ENCODE measurements at places on chromosomes 4 and X.

GRCh38 chr4:158170691-158171561 lies 1.9 kb downstream of the GASK1B start:
- peak; percentile 54 for DNase-seq

DNA sequence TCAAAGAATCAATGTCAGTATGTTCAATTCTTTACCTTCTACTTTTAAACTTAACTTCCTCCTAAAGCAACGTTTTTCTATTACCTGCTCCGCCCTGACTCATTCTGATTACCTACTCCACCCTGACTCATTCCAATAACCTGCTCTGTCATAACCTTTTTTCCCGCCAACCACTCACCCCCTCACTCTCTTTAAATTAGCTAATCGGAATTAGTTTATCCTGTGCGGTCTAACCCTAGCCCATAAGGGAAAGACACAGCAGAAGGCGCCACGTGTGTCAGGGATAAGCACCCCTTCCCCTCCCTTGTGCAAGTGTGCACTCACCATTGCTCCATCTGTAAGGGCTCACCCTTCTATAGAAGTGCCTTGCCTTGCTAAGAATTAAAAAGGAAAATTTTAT lies 64.4 kb downstream of the EIF4E start:
- DNase-seq, result no peak

- no peak for DNase-seq
These were observed 126.0 kb downstream of the GRIA3 start for GRCh38 chrX:123310112-123310511.

- no peak for DNase-seq
These were observed 305.7 kb downstream of the ARHGAP24 start for GRCh38 chr4:85780664-85781063.

DNA sequence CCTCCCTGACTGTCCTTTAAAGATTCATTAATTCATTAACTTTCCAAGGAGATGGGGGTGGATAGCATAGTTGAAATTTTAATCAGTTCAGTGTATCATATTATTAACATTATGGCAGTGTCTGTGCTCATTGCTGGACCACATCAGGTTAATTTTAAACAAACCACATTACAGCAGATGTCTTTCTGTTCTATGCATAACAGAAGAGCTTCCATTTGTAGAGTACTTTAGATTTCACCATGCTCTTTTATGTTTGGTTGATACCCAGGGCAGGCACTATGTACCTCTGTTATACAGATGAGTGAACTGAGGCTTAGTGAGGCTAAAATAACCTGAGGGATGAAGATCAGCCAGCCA lies 41.1 kb downstream of the AFF2 start:
- no peak for DNase-seq

DNA sequence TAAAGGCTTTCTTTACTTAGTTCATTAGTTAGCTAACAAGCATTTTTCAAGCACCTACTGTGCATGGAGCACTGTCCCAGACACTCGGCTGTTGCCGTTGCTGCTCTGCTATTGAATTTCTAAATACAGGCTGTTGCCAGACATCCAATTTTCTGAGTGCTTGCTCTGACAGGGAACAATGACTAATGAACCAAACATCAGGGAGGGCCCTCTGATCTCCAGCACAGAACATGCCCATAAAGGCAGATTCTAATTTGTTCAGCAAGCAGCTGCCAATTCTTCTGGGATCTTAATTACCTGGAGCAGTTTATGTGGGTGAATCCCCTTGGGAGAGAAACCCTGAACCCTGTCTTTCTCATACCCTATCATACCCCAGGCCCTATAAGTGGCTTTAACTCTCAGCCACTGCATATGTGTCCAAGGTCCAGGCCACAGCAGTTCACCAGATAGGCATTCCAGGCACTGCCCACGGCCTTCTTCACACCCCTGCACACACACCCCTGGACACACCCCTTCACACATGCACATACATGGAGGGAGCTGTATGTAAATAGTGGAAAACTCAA lies 27.9 kb downstream of the TSC22D3 start:
- DNase-seq, result no peak

DNA sequence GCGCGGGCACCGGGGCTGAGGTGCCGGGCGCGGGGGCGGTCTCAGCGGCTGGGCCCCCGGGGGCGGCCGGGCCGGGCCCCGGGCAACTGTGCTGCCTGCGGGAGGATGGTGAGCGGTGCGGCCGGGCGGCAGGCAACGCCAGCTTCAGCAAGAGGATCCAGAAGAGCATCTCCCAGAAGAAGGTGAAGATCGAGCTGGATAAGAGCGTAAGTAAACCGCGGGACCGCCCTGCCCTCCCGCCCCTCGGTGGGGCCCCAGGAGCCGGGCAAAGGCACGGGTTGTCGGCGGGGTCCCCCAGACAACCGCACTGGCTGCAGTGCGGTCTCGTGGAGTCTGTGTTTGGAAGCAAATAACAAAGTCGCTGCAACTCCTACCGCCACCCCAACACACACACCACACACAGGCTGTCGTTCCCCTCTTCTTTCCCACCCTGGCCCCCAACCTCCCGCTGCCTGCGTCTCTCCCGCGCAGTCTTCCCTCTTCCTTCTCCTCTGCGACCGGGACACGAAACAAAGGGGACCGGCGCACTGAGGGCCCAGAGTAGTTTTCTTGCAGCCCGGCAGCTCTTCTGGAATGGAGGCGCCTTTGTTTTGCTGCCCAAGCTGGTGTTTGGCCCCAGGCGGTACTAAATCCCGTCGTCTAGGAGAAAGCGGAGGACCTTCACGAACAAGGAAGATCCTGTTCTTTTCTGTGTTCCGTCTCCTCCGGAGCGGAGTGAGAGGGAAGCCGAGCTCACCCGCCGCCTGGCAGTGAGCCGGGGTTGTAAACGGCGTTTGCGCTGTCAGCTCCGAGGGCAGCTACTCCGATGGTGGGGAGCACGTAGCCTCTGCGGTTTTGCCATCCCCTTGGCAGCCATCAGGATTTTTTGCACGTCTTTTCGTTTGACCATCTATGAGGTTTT lies 788 bp downstream of the SAP30 start:
- peak; percentile 89 for DNase-seq

GRCh38 chr4:68905939-68906779 lies 45.4 kb downstream of the UGT2A3 start:
- peak; percentile 48 for DNase-seq

DNA sequence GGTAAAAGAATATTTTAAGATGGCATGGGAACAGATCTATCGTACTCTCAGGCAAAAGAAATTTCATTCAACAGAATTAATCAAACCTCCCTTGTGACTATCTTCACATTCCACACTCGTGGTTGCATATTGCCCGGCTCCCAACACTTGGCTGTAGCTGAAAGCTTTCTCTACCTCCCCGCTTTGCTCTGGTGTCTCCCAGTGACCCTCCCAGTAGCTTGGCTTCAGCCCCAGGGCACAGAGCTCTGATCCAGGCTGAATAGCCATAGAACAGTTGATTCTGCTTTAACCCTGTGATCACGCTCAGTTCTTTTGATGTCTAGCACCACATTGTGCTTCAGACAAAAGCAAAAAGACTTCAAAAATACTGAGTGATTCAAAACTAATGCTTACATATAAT lies 24.6 kb downstream of the SLC7A11 start:
- DNase-seq, result no peak

- DNase-seq, result no peak
These were observed 42.4 kb upstream of the MYOZ2 start for GRCh38 chr4:119093042-119093827.

GRCh38 chr4:38574559-38575333 lies 89.3 kb upstream of the KLF3 start:
- DNase-seq, result no peak

GRCh38 chr4:110108422-110108821 lies 90.0 kb downstream of the ELOVL6 start:
- no peak for DNase-seq

- DNase-seq, result no peak
These were observed 293.2 kb downstream of the UNC5C start for GRCh38 chr4:95255396-95256107.

DNA sequence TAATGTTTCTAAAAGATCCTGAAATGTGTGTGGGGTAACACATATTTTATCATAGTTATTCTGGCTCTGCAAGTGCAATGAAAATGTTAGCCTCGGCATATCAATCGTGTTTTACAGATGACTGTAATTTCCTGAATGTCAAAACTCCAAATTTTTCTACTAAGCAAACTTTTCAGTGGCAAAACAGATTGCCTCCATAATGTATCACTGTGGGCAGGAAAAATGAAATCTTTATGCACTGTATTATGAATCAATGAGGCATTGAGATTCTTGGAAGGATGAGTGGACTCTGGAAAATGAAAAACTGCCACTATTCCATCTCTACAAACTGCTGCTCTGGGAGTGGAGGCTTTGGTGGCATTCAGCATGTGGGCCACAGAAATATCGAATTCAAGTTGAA lies 160.1 kb upstream of the MBNL3 start:
- DNase-seq, result no peak

- DNase-seq, result peak; percentile 42
These were observed 15.1 kb downstream of the ATP5ME start for GRCh38 chr4:658681-659667.

DNA sequence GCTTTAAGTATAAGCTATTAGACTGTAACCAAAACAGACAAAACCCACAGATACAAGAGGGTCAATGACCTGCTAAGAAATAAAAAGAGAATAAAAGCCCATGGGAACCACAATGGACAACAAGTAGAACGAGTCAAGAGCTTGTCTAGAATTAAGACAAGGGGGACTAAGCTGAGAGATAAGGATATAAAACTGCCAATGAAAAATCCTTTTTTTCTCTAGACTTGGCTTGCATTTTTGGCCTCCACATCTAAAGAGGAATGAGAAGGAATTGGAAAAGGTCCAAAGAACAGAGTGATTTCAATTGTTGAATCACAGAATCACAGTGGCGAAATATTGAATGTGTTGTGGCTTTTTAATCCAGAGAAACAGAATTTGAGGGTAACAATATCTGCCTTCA lies 135.7 kb downstream of the QDPR start:
- DNase-seq, result no peak

- DNase-seq, result no peak
These were observed 13.1 kb upstream of the FAM13A start for GRCh38 chr4:89070041-89070440.

DNA sequence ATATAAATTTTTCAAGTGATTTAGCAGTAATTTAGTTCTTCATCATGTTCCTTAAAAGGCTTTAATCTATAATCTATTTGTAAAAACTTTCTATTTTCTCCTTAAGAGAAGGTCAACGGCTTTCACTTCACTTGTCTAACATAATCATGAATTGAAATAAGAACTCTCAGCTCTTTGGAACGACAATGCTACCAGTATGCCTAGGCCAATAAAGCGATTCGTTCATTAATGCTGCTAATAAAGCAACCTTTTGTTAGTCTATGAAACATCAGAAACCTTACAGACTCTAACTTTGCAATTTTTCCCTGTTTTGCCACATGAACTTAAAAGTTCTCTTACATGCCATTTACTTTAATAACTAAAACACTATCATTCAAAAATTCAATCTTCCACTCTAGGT lies 47.6 kb downstream of the FBXW7 start:
- DNase-seq, result no peak

DNA sequence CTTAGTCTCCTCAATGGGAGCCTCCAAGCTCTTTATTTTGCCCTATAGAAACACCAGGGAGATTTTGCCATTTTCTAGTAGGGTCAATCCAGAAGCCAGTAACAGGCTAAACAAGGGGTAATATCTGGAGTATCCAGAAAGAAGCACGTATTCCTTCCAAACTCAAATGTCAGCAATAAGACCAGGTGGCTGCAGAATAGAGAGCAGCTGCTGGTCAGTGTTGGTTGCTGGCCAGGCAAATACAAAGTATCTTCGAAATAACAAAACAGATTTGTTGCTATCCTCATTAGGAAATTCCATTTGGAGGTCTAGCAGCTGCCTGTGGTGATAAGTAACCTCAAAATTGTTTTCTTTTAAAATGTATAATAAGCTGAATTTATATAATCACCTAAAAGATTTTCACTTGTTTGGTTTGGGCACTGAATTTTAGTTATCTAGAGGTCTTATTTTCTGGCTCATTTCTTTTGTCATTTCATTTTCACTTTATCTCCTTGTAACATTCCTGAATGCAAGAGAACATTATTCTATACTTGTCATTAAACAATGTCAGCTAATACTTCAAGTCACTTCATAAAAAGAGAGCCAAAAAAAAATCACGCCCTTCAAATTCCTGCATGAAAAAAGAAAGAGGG lies 320.6 kb downstream of the DTHD1 start:
- DNase-seq, result no peak

DNA sequence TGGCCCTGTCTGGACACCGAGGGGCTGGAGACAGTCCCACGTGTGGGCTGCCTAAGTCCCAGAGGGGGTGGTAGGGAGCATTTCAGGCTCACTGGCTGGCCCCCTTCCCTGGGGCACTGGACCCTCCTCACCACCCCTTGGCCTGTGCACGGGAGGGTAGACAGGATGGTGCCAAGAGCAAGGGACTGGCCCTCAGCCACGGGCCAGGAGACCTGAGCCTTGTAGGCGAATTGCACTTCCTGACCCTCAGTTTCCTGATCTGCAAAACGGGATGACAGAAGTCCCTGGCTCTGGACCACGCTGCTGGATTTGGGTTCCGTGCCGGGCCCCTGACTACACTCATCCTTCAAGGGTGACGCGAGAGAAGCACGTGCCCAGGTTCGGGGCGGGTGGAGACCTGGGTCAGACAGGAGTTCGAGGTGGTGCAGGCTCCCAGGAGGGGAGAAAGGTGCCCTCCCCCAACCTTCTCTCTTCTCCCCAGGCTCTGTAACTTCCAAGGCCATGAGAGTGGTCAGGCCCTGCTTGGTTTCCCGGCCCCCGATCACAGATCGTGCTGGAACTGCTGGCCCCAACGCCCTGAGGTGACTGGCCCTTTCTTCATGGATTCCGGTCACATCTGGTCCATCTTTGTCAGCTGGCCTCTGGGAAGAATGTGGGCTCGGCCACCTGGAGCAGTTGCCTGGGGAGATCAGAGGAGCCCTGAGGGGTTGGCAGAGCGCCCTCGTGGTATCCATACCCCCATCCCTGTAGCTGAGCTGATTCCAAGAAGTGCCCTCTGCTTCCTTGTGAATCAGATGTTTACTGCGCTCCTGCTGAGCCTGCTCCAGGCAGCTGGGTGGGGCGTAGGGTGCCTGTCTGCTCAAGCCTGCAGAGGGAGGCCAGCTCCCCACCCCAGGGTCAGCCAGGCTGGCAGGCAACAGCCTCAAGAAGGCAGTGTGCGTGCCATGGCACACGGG lies 3.3 kb downstream of the SH3BP2 start:
- DNase-seq, result peak; percentile 42

GRCh38 chr4:11537846-11538245 lies 109.2 kb upstream of the HS3ST1 start:
- DNase-seq, result no peak

DNA sequence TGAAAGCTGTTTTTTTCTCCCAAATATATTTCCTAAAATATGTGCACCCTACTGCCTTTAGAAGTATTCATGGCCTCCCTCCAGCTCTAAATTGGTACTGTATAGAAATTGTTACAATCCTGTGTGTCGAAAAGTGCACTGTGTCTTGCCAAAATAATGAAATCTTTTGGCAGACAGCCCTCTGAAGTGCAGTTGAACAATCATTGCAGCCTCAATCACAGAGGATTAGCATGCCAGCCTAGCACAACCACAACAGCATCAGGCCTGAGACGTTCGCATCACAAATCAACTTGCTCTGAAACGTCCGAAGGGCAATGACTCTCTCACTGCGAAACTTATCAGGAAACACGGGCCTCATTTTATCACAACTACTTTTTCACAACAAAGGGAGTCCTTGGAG lies 99.0 kb downstream of the ANOS1 start:
- DNase-seq, result no peak

GRCh38 chrX:124462931-124463330 lies 116.6 kb downstream of the SH2D1A start:
- no peak for DNase-seq

- no peak for DNase-seq
These were observed 19.6 kb upstream of the PRKX start for GRCh38 chrX:3733043-3733430.

GRCh38 chr4:101191302-101192098 lies 155.8 kb downstream of the PPP3CA start:
- DNase-seq, result peak; percentile 74

All from right forelimb (tissue), 1 donor.